ENCODE measurements at places on chromosomes 16 and 17. TPM values are rescaled to one million over a fixed set of nuclear protein-coding genes. Genes with fewer than 3 reads are reported as not detected.

NDUFAB1 gene
- total RNA-seq = 60.1 TPM

KRTAP9-7 gene
- not detected for total RNA-seq

B3GNT9 gene
- 14.5 TPM for total RNA-seq

NGFR gene
- total RNA-seq = 10.0 TPM

LRRC75A gene
- 0.49 TPM for total RNA-seq

CDH16 gene
- total RNA-seq = not detected

EVPLL gene
- total RNA-seq = 2.1 TPM

SLC7A6 gene
- 29.4 TPM for total RNA-seq

SSTR5 gene
- 0.47 TPM for total RNA-seq
